Glomerular endothelial cell (primary cell): ENCODE measurements at places on chromosomes 12 and 14. TPM values are rescaled to one million over a fixed set of nuclear protein-coding genes. Genes with fewer than 3 reads are reported as not detected.

The DYNLL1 gene
- total RNA-seq = 425 and 462 TPM in 2 replicates

GRCh38 chr14:99609245-99610170 lies 5.5 kb upstream of the CCDC85C start:
- no peak for DNase-seq

DNA sequence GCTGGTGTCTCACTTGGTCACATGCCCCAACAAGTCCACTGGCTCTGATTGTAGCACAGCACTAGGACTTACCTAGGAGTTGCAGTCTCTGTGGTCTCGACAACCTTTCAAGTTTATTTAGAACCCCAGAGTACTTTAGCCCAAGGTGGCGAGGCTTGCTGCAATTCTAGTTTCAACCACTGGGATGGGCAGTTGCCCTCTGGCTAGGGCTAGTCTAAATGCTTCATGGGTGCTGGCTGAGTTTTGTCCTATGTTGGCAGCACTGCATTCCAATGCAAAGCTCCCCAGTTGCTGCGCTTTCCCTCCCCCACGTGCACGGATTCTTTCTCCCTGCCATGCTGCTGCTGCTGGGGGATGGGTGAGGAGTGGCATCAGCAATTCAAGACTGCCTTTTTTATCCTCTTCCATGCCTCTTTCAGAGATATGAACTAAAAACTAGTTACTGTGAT lies 207.9 kb downstream of the SYNE2 start:
- no peak for DNase-seq

The APOF gene
- total RNA-seq = not detected in 2 replicates

DNA sequence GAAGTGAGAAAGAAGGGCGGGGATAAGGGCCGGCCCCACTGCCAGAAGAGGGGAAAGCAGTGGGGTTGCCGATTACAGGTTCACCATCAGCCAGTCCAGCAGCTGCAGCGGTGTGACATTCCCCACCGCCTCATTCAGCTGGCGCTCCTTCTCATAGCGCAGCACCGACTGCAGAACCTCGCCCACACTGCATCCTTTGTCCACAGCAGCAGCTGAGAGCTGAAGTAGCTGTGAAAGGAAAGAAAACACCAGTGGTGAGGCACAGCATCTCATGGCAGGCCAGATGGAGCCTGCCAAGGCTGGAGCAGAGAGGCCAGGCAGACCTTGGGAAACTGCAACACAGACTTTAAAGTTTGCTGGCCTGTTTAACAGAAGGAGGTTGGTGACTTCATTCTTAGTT lies 33.2 kb downstream of the AKAP3 start:
- no peak for DNase-seq

- DNase-seq = no peak
Measured at GRCh38 chr14:90656973-90657372, 159.3 kb downstream of the TTC7B start.

DNA sequence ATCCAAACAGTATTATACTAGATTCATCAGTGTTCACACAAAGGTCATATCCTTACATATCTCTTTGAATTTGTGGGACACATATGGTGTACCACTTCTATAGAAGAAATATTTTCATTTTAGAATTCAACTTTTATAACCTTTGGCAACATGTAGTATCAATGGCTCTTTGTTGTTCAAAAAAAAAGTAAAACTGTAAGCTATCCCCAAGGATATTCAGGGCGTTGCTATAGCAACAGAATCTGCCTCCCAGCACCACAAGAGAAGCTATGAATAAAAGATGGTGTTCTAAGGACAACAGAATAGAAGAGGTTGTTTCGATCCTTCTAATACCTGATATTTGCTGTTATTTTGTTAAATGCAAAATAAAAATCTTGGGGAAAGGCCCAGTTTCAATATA lies 139.3 kb downstream of the BRMS1L start:
- DNase-seq = no peak

The ACOT6 gene
- not detected in 2 replicates for total RNA-seq

DNA sequence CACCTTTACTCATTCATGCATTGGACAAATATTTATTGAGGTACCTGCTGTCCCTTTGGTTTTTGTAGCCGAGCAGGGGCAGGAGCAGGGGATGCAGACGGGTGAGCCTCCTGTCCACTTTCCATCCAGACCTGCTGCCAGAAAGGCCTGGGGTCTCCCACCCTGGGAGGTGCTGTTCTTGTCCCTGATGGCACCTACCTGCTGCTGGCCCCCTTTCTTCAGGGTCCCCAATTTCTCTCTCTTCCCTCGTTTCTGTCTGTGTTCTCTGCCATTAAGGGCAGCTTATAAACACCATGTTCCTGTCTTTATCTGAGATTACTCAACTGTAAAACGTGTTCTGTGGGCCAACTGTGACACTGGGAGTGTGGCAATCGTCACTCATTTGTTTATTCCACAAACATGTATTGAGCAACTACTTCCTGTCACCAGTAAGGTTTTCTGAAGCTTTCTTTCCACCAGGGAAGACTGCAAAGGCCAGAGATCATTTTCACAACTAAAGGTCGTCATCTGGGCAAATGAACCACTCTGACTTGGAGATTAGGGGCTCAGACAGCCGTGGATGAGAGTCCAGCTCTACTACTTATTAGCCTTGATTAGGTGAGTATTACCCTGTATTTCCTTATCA lies at the start of gene HAL:
HAL (minus strand) TSS at position 311 of the 625 bp plus-strand sequence. CDS start 434 bp downstream, outside the sequence.
- DNase-seq = no peak

The BIN2 gene
- total RNA-seq = not detected in 2 replicates

DNA sequence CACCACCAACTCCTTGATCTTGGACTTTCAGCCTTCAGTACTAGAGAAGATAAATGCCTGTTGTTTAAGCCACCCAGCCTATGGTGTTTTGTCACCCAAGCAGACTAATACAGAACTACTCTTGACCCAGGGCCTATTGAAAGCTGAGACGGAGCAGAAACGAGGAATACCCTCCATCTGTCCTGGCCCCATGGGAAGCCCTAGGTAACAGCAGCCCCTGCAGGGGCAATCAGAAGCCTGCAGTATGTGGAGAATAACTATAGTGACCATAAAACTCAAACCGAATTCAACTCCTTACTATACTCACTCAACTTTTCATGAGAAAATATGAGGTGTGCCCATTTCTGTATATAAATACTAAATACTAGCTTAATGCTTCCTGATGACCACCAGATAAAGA lies 307.4 kb downstream of the NUAK1 start:
- DNase-seq = no peak
